ENCODE measurements at places on chromosomes 3 and 15.

DNA sequence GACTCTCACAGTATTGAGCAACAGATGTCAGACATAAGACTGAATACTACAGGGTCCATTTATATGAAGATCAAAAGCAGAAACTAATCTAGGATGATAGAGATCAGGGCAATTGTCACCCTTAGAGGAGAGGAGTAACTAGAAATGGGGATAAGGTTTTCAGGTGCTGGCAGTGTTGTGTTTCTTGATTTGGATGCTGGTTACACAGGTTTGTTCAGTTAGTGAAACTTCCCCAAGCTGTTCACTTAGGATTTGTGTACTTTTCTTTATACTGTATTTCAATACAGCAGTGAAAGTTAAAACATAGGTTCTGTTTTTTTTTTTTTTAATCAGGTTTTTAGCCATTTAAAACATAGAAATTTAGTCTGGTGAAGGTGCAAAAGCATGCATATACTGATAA, 39.1 kb upstream of the CMTM7 start:
- no peak for DNase-seq

DNA sequence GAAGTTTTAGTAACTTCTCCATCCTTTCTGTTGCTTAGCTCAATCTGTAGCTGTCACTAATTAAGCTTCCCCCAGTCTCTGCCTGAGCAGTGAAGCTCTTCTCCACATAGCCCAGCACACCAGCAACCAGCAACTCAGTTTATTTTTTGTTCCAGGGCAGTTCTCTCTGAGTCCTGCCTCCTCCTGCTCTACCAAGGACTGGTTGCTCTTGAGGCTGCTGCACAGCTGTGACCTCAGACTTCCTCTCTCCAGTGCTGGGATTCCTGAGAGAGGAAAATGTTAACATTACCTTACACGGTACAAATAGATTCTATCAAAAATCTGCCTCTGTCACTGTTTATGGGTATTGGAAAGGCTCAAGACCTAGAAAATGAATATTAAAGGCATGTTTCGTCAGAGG, 294.7 kb downstream of the OXSM start:
- DNase-seq: no peak

DNA sequence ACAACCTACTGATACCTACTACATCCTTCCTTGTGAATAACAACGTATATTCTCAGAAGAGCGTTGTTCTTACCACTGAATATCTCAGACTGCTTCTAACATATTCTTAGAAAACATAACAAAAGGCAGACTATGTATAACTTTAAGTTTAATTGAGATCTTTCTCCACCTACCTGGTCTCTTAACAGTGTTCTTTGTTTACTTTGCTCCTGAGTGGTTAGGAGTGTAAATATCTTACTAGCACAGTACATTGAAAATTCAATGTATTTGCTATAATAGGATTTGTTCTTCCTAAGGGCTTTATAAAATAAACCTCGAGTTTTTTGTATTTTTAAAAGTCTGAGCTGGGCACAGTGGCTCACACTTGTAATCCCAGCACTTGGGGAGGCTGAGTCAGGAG, 7.9 kb upstream of the BLM start:
- DNase-seq: no peak

GRCh38 chr15:40940296-40940801, 11.2 kb downstream of the DLL4 start:
- no peak for DNase-seq

DNA sequence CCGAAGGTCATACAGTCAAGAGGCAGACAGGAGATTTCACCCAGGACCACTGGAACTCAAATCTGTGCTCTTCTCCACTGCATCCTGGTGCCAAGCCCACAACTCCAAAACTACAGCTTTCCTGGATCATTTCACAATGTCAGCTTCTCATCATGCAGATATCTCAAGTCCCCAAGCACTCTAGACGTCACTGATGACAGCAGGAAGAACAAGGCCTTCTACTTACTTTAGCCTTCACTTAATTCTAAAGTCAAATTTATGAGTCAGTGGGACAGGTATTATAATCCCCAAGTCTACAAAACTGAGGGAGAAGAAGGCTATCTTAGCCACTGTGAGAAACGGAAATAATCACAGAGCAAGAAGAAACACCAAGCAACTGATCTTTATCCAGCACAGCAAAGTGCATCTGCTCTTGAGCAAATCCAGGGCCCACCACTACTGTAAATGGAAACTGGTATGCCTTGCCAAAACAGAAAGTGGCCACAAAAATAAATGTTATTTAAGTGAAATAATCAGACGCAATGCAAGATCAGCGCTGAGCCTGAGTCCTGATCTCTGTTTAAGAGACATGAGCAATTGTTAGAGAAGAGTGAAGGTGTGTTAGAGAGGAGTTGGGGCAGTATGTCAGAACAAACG, 928 bp downstream of the RAD18 start:
- no peak for DNase-seq

DNA sequence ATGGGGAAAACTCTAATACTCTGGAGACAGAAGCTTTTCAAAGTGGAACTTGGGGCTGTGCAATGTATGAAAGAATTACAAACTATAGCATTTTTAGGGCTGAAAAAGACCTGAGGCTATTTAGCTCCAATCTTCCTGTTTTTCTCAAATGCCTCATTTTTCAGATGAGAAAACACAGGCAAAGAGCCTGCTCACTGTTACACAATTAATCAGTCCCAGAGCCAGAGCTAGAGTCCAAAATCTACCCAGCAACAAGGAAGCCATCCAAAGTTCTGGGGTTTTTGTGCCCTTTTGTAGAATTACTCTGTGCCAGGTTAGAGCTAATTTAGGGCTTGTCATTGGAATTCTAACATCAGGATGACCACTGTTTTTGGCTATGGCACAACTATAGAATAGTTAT, 45.5 kb downstream of the GPR149 start:
- no peak for DNase-seq

GRCh38 chr3:124516333-124516732, 213.9 kb upstream of the UMPS start:
- no peak for DNase-seq

DNA sequence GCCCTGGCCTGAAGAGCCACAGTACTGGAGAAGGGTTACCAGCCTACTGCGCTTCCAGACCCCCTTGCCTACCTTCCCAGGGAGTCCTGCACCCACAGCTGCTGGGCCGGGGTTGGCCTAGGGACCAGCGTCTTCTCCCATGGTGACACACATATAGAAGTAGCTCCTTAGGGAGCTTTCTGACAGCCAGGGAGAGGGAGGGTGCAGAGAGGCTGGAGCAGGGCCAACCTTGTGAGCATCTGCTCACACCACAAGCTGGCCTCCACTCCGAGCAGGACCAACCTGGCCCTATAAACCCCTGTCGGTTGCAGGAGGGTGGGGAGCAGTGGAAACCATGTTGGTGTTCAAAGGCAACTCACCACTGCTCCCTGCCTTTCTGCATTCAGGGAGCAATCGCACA, 35.2 kb downstream of the SRPRB start:
- no peak for DNase-seq

DNA sequence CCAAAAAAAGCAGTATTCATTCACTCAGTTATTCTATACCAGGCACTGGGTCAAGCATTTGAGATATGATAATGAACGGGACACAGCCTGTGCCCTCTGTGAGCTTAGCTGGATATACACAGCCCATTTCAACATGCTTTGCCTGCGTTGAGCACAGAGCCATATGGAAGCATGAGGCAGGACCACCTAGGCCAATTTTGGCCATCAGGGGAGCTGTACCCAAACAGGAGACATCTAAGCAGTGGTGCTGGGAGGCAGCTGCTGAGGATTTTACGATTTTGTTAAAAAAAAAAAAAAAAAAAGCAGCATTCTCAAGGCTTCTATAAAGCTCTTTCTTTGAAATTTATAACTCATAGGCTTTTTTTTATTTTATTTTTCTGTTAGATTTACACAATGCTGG, 87.2 kb upstream of the SLC2A2 start:
- no peak for DNase-seq

GRCh38 chr3:45608296-45608695, 13.7 kb downstream of the LIMD1 start:
- DNase-seq: no peak

- DNase-seq: no peak
Observed at GRCh38 chr3:13353506-13353905, 66.6 kb downstream of the NUP210 start.

GRCh38 chr15:68691705-68692104, 112.9 kb downstream of the CORO2B start:
- DNase-seq: no peak

DNA sequence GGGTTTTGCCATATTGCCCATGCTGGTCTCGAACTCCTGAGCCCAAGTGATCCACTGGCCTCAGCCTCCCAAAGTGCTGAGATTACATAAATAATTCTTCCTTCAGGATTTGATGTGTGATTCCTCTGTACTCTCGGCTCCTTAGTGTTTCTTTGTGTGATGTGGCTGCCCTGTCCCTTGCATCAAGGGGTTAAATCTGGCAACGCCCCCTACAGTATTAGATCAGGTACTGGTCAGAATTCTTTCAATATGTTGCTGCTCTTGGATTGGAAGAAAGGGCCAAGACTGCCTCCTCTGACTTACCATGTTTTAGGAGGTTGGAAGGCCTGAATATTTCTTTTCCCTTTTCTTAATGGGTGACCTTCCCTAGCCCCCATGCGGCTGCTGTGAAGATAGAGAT, 390.6 kb upstream of the WNT5A start:
- no peak for DNase-seq

DNA sequence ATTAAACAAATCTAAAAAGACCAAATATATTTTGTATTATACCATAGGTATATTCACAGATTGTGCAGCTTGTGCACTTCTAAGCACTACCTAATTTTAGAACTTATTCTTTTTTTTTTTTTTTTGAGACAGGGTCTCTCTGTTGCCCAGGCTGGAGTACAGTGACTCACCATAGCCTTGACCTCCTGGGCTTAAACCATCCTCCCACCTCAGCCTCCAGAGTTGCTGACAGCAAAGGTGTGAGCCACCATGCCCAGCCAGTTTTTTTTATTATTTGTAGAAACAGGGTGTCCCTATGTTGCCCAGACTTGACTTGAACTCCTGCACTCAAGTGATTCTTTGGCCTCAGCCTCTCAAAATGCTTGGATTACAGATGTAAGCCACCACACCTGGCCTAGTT, 11.9 kb upstream of the TKT start:
- no peak for DNase-seq

DNA sequence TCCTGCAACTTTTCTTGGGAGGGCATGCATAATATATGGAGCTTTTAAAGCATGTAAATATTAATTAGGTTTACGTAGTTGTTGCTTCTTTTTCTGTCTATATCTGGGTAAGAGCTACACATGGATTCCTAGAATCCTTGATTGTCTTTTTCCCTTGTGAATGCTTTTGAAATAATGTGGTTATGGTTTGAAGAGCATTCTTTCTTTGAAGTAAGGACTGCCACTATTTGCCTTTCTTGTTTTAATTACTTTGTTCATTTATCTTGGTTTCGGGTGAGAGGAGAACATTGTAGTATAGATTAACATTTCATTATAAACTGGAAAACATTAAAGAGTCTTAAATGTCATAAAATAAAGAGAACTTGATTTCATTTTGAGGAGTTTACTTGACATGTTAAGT, 674.0 kb downstream of the ZBBX start:
- no peak for DNase-seq

DNA sequence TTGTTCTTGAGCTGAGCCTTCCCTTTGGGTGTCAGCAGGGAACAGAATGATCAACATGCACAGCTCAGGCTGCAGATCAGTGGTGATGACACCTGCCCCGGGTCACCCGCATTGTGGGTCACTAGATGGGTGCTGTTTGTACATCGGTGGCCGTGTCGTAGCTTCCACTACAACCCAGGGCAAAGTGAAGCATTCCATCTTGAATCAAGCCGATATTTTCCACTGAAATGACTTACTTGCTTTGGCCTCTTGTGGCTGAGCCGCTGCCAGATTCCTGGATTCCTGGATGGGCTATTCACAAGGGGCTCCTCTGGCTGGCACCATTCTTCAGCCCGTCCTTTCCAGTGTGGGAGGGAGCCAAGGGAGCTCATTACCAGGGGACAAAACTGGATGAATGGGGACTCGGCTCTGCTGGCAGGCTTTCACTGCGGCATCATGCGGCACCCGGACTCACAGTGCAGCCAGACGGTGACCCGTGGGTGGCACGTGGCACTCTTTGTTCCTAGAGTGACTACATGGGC, 65.6 kb downstream of the SLCO3A1 start:
- no peak for DNase-seq

DNA sequence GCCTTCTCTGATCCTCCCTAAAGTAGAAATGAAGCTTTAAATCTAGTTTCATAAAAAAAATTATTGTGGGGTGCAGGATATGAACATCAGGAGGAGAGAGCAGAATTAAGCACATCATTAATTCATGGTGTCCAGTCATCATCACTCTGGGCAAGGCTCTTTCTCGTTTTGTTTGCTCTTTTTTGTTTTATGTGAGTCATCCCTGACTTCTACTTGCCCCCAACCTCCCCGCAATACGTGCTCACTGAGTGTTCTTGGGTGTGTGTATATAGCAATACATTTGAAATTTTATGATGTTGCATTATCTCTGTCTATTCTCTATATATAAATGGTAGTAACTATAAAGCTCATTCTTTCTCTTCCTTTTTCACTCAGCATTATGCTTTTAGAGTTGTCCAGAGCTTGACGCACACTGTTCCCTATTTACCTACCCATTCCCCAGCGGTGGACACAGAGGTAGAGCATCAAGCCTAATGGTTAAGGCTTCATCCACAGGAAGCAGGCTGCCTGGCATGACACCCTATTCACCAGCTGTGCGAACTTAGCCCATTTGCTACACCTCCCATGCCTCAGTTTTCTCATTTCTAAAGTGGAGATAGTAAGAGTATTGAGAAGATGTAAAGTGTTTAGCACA, 72.3 kb downstream of the CD200R1L start:
- DNase-seq: no peak

- DNase-seq: no peak
Observed at GRCh38 chr15:71344316-71344715, 229.0 kb downstream of the THSD4 start.

GRCh38 chr3:111733856-111734255, 125.2 kb upstream of the PHLDB2 start:
- no peak for DNase-seq

DNA sequence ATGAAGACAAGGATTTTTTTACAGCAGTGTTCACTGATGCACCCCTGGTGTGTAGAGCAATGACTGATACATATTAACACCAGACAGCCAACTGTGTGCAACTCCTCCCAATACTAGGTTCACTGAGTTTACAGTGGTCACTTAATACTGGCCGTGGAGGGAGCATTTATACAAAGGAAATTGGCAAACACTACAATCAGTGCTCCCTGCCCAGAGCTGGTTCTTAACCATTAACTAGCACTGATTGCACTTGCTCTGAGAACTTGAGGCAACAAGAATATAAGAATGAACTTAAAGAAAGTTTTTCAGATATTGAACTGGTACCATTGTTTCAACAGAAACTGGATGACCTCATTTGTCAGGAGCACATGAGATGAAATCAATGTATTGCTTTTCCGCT, 110.6 kb downstream of the MAGI1 start:
- DNase-seq: no peak

GRCh38 chr3:2274526-2274925, 175.9 kb downstream of the CNTN4 start:
- DNase-seq: no peak

GRCh38 chr3:98890965-98891910, 10.3 kb downstream of the DCBLD2 start:
- no peak for DNase-seq

- DNase-seq: no peak
Observed at GRCh38 chr3:111325160-111325718, 216.8 kb upstream of the CD96 start.

GRCh38 chr3:186979852-186980251, 49.5 kb downstream of the ST6GAL1 start:
- no peak for DNase-seq

- DNase-seq: no peak
Observed at GRCh38 chr3:60752809-60753208, 498.4 kb downstream of the FHIT start.

GRCh38 chr3:15055019-15055557, 10.0 kb downstream of the MRPS25 start:
- DNase-seq: peak; percentile 14
